ENCODE measurements at places on chromosomes 11 and 22.

GRCh38 chr11:123393312-123393927 is 36.6 kb upstream of the GRAMD1B start:
- DNase-seq = no peak

- peak; percentile 56 for DNase-seq
These were observed 15.2 kb upstream of the TH start for GRCh38 chr11:2186669-2187279.

- no peak for DNase-seq
These were observed 101.6 kb downstream of the CHST1 start for GRCh38 chr11:45563810-45564209.

DNA sequence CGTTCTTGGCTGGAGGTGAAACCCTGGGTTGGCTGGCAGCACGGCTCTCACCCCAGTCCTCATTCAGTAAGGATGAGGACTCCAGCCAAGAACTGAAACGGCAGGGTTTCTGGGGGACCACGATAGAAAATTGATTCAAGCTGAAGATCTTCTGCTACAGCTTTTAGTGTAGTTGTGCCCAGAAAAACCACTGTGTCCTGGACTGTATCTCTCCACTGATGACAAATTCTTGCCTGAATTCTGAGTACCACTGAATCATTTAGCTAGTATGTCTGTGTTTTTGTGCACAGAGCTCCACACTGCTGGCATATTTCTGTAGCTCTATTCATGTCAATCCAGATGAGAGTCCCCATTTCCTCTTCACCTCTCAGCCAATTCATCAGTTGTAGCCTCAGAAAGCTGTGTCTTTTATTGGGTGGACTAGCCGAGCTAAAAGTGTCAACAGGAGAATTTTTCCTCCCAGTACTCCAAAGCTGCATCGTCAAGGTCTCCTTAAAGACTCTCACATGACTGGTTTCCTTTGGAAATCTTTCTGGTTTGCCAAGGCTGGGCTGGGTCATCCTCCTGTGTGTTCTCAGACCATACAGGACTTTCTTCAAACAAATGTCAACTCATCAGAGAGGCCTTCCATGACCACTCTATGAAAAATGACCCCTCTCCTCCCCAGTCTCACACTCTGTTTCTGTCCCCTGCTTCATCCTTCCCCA is 144.6 kb downstream of the LDLRAD3 start:
- no peak for DNase-seq

DNA sequence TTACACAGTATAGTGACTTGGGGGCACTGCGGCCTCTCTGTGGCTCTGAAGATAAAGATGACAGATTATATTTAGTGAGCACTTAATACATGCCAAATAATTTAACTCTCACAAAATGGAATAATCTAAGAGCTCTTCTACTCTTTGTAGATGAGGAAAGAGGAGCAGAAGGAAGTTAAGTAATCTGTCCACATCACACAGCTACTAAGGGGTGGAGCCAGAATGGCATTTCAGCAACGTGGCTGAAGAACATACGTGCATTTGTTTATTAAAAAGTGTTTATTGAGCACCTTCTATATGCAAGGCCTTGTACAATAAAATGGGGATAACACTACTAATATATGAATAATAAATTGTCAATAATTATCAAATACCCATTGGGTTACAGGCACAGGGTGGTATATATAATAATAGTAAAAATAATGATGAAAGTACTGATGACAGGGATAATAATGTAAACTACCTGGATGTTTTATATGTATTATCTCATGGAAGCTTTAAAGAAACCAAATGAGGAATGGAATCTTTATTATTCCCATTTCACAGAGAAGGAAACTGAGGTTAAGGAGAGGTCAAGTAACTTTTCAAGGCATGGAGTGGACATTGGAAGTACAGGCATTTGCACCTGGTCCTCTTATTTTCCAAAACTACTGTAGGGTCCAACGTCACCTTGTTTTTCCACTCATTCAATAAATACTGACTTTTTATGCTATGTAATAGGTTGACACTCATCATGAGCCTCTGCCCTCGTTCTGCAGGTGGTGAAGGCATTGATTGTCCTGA is 38.0 kb upstream of the IL17RA start:
- DNase-seq = no peak

DNA sequence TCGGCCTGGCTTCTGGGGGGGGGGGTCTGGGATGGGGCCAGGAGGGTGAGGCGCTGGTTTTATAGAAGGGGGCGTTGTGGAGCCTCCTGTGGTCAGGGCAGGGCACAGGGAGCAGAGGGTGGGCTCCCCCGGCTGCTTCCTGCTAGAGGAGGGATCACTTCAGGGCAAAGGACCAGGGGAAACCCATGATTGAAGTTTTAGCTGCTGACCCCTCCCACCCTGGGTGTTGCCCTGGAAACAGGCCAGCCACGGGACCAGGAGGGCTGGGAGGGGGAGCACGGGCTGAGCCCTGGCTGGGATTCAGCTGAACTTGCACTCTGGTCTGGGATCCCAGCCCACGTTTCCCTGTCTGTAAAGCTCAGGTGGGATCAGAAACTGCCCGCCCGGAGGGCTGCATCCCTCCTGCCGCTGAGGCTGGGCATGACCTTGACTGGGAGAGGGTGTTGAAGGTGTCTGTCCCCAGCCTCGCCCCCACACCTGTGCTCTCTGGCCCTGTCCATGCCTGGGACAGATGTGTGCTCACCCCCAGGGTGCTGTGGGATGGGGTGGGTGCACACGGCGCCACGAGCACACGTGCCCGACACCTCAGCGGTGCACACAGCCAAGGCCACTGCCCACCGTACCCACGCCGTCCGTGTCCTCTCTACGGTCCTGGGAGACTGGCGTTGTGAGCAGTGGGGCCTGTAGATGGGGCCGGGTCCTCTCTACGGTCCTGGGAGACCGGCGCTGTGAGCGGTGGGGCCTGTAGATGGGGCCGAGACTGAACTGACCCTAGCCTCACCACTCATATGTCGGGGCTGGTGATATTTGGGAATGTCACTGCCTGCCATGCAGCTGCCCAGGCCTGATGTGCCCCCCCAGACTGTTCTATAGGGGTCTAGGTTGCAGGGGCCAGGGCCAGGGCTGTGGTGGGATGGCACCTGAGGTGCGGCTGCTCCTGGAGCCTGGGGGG is 2.3 kb downstream of the TSPAN4 start:
- peak; percentile 85 for DNase-seq

GRCh38 chr11:40998920-40999319 is 460.5 kb downstream of the LRRC4C start:
- no peak for DNase-seq

DNA sequence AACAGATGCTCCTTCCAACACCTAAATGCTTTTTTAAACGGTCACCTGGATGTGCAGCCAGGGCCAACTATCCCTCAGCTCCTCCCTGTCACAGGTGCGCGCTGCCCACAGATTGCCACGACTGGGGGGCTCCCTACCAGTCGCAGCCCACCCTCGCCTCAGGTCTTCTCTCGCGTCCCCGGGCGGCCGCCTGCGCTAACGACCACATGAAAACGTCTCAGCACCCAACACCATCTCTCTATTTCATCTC is 469 bp downstream of the ZBED5 start:
- peak; percentile 35 for DNase-seq

GRCh38 chr22:44403166-44403565 is 90.4 kb upstream of the SHISAL1 start:
- DNase-seq = no peak

DNA sequence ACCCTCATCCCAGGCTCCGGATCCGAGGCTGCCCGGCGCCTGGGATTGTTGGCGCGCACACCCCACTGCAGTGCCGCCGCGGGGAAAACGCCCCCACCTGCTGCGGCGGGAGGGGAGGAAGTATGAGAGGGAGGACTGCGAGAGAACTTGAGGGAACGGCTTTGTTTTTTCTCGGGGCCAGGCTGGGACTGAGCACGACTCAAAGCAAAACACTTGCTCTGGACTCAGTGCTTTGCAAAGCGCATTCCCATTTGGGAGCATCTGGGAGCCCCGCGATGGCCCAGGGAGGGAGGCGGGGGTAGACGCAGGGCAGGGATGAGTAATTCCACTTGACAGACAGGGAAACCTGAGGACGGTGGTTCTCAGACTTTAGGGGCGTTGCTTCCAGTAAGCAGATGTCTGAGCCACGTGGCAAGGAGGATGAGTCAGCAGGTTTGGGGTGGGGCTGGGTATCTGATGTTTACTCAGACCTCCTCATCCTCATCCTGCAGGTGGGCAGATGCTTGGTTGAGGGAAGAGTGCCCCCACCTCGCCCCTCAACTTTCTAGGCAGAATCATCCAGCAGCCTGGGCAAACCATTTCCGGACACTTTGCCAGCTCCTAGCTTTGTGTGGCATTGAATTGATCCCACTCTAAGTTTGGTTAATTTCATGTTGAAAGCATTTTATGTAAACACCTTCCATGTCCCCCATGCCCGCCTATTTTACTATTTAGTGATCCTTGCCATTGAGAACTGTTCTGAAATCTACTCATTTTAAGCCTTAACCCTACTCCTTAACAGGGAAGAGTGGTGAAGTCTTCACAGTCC is 1.5 kb downstream of the MIAT start:
- DNase-seq = peak; percentile 86

DNA sequence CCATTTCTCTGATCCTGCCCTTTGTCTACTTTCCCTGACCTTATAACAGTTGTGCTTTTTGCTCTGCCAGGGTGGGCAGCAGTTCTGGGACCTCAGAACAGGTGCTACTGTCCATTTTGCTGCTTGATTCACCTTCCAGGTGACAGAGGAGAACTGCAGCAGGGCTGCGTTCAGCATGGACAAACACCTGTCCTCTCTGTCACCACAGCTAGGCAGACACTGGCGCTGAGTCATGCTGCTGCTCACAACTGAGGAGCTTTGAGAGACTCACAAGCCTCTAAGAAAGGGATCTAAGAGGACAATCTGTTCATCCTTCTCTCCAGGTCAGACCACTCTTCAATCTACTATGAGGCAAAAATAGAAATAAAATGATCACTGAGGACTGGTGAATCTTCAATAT is 1144.5 kb upstream of the CCDC90B start:
- no peak for DNase-seq

DNA sequence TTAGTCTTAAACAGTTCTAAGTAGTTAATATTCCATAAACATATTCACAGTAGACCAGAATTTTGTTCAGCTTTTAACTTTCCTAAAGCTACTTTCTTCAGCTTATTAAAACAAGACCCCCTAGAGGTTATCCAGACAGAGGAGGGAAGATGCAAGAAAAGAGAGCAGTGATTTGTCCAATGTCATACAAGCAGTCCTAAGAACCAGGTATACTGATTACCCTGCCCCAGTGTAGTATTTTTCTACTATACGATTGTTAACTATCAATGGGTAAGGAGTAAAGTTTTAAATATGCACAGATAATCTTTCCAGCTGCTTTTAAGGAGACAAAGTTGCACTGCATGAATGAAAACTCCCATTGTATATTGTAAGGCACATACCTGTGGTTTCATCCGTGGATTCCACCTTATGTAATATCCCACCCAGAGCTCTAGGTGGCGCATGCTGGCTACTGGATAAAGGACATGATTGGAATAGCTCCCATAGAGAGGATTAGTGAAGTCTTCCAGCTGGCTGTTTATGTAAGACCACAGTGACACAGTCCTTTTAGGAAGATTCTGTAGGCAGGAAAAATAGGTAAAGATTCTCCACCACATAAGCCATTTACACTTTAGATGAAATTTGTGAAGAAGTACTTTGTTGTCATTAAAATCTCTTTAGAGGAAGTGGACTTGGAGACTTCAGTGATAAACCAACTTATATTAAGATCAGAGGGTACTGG is 45.6 kb downstream of the CEP57 start:
- DNase-seq = peak; percentile 65

GRCh38 chr22:39498368-39498767 is 3.7 kb upstream of the MIEF1 start:
- DNase-seq = no peak

DNA sequence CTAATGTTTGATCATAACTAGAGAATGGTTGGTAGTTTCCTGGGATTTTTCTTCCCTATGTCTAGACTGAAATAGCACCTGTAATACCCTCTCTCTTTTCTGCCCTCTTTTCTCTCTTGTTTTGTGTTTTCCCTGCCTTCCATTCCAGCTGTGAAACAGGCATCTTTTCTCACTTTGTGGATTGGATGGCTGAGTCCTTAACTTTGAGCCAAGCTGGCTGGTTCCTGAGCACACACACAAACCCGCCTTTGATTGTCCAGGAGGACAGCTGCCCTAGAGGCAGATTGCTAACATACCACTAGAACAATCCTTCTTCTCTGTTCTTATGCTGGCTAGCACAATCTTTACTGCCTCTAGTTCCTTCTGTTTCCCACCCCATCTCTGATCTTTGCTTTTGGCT is 17.7 kb downstream of the CTNND1 start:
- DNase-seq = peak; percentile 31

DNA sequence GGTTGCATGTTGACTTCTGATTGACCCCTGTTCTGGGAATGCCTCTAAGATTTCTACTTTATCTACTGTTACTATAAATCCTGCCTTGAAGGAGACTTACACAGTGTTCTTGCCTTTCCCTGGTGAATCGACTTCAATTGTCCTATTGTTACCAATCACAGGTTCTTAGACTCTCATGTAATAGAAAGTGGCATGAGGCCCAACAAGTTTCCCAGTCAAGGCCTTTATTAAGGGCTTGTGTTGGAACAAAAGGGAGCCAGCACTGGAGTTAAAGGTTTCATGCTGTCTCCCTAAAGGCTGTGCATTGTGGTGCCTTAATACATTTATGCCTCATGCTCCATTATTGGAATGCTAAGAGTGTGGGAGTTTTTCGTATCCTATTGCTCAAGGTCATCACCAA is 23.3 kb downstream of the MS4A2 start:
- DNase-seq = no peak

DNA sequence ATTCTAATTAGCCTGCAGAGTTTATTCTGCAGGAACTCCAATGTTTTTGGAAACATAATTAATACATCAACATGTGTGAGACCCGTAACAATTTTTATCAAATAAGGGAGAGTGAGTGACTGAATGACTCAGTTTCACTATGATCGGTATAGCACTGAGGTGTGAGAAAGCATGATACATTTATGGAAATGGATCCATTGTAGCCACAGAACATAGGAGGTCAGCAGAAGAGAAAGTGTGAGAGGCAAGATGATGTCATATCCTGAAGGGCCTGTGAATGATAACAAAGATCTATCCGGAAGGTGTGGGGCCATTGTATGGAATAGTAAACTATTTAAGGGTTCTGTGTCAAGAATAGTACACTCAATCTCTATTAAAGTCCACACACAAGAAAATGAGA is 1406.1 kb upstream of the TENM4 start:
- no peak for DNase-seq

DNA sequence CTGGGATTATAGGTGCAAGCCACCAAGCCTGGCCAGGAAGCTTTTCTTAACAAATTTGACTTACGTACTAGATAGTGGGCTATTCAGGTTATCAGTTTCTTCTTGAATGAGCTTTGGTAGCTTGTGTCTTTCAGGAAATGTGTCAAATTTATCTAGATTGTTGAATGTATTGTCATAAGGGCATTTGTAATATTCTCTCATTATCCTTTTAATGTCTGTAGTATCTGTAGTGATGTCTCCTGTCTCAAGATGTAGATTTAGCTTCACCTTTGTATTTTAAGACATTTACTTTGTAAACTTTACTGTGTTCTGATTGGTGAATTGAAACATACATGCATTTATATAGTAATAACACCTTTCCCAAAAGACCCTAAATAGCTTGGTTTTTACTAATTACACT is 20.7 kb downstream of the ARHGAP8 start:
- no peak for DNase-seq
